Activated effector memory CD4-positive, alpha-beta T cell treated with Interleukin-2 at 50 U/mL for 16 hours (primary cell): ENCODE measurements at places on chromosomes 7 and 10.

DNA sequence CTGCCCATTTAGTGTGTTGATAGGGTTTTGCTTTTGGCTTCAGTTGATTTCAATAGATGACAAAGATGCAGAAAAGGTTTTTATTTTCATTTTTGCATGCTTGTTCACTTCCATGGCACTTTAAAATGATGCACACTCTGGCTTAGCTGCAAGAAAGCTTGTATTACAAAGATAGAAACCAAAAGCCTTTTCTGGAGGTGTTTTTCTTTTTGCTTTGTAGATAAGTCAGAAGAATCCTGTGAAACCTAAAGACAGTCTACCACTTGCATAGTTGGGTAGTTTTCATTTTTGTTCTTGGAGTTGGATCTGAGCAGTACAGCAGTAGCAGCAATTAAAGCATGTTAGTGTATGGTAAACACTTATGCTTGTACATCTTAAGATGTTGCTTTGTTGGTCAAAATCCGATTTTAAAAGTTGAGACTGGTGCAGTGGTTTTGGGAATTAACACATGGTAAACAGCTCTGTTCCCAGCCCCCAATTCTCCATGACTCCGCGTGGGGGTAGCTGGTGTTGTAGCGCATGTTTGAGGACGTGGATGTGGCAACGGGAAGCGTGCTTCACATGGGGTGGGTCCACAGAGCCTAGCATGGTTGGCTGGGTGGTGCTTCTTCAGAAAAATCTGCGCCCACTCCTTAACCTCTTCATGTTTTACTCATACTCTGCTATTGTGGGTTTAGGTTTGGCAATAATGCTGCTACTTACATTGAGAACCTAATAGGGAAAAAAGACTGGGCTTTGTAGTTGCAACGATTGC is 19.8 kb downstream of the CCNY start:
- no peak for DNase-seq

GRCh38 chr10:123573236-123574108 is 92.7 kb upstream of the GPR26 start:
- no peak for DNase-seq

- DNase-seq: no peak
Observed at GRCh38 chr7:44077681-44078091, 4.6 kb downstream of the POLM start.

GRCh38 chr10:24237801-24238395 is 29.0 kb downstream of the KIAA1217 start:
- no peak for DNase-seq

- DNase-seq: no peak
Observed at GRCh38 chr10:119120413-119120867, 16.5 kb downstream of the DENND10 start.

DNA sequence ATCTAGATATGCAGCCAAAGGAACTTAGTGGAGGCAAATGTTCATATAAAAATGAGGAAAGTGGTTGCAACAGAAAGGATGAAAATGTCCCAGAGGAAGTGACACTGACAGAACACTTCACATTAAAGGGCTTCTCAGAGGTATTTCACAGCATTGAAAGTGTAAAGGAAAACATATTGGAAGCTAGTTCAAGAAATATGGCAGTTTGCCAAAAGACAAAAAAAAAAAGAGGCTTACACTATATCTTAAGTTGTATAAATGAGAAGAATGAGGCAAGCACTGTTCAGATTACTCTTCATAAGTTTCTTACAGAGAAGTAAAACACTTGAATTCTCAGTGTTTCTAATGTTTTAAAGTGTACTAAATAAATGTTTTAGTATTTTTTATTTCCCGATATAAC is 20.1 kb downstream of the RUNDC3B start:
- DNase-seq: no peak

DNA sequence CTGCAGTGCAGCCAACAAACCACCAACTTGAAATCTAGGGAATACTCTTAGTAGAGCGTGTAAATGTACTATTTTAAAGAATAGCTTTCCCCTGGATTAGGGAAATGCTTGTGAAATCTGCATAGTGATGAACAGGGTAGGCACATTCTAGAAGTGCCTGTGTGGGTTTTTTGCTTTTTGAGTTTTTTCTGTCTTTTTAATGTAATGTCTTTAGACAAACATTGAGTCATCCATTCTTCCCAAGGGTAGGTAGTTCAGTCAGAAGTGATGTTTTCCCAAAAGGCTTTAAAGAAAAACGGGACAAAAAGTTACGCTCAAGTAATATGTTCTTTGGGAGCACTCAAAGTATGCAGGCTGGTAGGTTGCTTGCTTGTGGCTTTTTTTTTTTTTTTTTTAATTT is 130.0 kb downstream of the AUTS2 start:
- no peak for DNase-seq
